ENCODE measurements at places on chromosomes 12 and 14.

GRCh38 chr14:99081156-99081765 lies 190.7 kb downstream of the BCL11B start:
- DNase-seq, result no peak

- no peak for DNase-seq
Observed at GRCh38 chr12:12138203-12139154, 67.7 kb downstream of the BCL2L14 start.

GRCh38 chr14:69698572-69698971 lies 68.4 kb upstream of the SRSF5 start:
- no peak for DNase-seq

DNA sequence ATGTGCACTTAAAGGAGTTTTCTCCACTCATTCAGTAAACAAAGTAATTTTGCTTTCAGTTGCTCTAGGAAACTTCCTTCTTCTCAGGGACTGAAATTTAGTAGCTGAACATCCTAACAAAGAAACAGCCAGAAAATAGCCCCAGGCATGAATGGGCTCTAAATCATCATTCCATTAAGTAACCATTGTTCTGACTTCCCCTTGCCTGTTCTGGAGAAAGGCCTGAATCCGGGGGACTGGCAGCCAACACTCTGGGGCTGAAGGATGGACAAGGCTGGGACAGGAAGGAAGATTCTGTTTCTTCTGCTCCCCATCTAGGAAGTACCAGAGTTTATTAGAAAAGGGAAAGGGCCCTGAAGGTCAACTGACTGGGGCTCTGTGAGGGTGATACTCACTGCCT lies 104.5 kb downstream of the ESRRB start:
- no peak for DNase-seq

DNA sequence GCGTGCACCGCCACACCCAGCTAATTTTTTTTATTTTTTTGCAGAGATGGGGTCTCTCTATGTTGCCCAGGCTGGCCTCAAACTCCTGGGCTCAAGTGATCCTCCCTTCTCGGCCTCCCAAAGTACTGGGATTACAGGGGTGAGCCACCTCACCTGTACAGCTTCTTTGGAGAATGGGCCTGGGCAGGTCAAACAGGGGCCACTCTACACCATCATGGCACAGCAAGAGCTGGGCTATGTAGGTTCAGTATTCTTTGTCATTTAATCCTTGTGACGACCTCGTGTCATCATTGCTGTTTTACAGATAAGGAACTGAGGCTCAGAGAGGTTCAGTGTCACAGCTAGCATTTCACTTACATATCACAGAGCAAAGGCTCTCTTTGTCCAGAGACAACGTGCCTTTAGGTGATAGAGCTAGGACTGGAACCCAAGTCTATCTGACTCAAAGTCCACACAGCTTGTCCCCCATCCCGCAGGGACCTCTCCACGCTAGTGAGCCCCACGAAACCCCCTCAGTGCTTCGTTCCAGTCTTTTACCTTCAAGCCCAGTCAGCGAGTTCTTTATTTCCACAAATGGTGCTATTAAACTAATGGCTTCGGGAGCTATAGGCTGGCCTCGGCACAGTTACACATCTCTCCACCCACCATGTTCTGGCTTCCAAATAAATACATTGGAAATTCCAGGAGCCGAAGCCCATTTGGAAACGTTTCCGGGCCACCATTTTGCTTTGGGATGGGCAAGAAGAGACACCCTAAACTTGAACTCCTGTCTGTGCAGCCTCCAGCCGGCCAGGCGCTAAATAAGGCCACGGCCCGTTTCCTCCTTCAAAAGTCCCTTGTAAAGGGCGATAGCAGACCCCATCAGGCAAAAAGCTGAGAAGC lies 660 bp upstream of the MAP1LC3B2 start:
- no peak for DNase-seq

GRCh38 chr12:51351913-51352532 lies 5.5 kb upstream of the CELA1 start:
- no peak for DNase-seq
